SK-N-MC (cell line): ENCODE measurements at places on chromosomes 3 and 15.

GRCh38 chr3:48500656-48501055, 3.3 kb downstream of the SHISA5 start:
- no peak for DNase-seq

GRCh38 chr3:46868287-46868686, 5.0 kb upstream of the MYL3 start:
- no peak for DNase-seq

- DNase-seq = no peak
Observed at GRCh38 chr3:193145248-193145647, 95.8 kb upstream of the PLAAT1 start.

DNA sequence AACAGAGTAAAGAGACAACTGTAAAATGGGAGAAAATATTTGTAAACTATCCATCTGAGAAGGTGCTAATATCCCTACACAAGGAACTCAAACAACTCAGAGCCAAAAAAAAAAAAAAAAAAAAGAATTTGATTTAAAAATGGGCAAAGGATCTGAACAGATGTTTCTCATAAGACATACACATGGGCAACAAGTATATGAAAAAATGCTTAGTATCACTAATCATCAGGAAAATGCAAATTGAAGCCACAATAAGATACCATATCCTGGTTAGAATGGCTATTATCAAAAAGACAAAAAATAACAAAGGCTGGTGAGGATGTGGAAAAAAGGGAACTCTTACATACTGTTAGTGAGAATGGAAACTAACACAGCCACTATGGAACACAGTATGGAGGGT, 36.2 kb downstream of the TXNRD3 start:
- peak; percentile 58 for DNase-seq

DNA sequence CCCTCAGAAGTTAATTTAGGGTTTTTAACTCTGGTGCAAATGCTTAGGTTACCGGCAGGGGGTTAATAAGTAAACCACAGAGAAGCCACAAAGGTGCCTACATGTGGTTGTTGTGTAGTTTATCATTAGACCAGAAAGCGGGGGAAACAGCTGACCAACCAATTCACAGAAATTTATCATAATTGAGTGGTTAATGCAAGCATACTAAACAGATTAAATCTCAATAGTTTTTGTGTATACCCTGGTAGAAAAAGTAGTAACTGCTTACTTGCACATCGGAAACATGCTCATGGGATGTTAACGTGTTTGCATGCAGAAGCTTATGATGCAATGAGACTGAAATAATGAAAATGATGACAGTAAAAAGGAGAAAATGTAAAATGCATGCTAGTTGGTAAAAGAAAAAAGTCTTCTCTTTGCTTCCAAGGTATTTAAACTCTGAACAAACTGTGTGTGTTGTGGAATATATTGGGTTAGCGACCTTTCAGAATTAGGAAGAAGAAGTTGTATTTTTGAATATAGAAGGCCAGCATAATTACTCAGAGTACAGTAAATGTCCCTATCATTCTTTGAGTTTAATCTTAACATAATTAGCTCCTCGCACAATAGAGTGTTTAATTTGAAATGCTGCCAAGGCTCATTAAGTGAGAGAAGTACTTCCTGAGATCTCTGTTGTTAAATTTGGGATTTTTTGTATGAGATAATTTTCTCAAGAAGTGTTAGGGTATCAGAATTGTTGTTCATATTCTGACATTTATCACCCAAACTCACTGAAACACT, 316.2 kb downstream of the PTPRG start:
- DNase-seq = no peak

GRCh38 chr3:105823149-105823867, 45.5 kb downstream of the CBLB start:
- DNase-seq = no peak

DNA sequence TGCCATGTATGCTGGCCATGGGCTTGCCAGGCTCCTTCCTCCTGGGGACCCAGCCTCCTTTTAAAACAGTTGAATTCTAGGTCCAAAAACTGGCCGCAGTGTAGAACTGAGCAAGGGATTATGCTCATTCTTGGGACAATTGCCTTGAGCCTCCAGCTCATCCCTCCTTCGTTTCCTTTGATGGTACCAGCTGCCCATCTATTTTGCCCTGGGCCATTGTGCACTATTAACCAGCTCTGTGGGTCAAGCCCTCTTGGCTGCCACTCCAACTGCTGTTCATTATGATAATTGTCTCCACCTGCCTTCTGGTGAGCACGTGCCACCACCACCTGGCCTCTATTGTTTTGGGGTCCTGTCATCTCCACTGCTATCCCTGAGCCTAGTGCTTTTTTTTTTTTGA, 75.8 kb upstream of the SYN2 start:
- DNase-seq = no peak

- DNase-seq = no peak
Observed at GRCh38 chr3:4313606-4314293, 10.6 kb downstream of the SETMAR start.

DNA sequence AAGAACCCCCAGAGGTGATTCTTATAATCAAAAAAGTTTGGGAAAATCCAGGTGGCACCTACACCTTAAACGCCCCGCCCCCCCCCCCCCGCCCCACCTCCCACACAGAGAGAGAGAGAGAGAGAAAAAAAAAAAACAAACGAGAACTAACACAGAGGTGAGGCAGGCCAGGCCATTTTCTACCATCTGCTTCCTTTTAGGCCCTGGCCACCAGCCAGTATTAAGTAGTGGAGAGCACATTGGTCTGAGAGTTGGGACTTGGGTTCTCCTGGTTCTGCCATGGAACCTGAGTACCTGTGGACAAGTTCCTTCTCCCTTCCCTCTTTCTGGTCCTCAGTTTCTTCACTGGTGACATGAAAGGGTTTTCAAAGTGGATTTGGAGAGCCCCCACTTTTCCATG, 60.6 kb downstream of the SLC6A11 start:
- DNase-seq = no peak

- no peak for DNase-seq
Observed at GRCh38 chr15:62291262-62291661, 126.2 kb upstream of the C2CD4B start.

DNA sequence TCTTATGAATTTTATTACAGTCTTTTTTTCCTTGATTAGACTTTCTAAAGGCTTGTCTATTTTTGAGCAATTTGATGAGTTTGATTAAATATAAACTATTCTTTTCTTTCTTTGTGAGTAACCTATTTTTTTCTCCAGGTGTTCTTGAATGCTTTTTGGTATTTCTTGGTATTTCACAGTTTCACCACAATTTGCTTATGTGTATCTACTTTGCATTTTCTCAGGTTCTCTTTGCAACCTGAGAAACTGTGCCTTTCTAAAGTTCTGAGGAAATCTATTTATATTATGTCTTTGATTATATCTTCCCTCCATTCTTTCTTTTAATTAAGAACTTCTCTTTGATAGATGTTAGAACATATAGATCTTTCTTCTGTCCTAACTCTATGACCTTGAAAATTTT, 117.1 kb upstream of the MLF1 start:
- DNase-seq = no peak

- DNase-seq = no peak
Observed at GRCh38 chr3:144364737-144365136, 393.1 kb downstream of the DIPK2A start.

GRCh38 chr15:95468820-95469219, 861.7 kb upstream of the NR2F2 start:
- DNase-seq = no peak

DNA sequence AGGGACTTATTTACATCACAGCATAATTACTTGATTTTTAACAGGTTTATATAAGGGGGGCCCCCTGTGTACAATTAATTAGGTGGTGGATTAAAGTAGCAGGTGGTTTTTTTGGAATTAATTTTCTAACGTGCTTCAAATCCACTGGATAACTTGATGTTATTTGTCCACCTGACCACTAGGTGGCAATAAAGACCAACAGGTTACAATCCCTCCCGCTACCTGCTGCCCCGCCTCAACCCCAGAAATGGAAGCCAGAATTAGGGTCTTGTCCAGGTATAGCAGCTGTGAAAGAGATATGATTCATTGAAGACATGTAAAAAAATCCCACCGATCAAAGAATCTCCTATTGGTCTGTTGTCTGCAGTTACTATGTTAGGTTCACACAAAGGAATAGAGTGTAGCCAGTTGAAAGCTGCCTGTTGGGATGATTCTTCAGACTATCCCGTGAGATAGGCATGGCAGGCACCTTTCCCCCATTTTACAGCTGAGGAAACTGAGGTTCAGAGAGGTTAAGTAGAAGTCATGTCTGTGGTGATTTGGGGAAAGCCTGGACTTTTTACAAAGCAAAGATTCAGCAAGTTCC, 44.0 kb downstream of the MFSD1 start:
- no peak for DNase-seq

GRCh38 chr15:101558221-101558941, 68.9 kb upstream of the PCSK6 start:
- no peak for DNase-seq

GRCh38 chr3:140384028-140384771, 293.7 kb upstream of the TRIM42 start:
- DNase-seq = no peak

DNA sequence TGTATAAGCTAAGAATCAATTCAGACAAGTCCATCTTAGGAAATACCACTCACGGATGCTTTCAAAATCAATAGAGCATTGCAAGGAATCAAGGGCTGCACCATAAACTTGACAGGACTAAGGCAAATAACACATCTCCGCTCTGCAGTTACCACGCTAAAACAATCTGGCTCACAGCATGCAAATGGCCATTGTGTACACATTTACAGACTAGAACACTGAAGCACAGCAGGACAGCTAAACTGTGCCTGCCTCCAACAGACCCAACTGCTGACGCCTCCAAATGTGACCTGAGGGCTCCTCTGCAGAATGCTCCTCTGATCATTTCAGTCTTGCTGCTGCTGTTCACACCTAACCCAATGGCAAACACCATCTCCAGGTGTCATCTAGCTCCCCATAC, 104.3 kb downstream of the MEX3B start:
- no peak for DNase-seq

DNA sequence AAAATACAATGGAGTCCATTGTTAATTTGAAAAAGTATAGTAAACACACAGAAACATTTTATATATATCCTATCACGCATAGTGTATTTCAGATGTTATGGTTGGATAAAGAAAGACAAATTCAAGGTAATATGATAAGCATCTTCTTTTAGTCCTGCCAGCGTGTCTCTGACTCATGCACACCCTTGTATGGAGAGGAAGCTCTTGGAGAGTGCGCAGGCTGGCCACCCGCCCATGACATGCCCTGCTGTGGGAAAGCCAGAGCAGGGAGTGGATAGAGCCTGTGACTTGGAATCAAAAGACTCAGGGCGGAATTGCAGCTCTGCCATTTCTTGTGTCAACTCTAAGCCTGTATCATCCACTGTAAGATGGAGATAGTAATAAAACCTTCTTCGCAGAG, 23.0 kb upstream of the COPG1 start:
- no peak for DNase-seq

- DNase-seq = no peak
Observed at GRCh38 chr15:66877477-66878271, 175.6 kb downstream of the SMAD6 start.

DNA sequence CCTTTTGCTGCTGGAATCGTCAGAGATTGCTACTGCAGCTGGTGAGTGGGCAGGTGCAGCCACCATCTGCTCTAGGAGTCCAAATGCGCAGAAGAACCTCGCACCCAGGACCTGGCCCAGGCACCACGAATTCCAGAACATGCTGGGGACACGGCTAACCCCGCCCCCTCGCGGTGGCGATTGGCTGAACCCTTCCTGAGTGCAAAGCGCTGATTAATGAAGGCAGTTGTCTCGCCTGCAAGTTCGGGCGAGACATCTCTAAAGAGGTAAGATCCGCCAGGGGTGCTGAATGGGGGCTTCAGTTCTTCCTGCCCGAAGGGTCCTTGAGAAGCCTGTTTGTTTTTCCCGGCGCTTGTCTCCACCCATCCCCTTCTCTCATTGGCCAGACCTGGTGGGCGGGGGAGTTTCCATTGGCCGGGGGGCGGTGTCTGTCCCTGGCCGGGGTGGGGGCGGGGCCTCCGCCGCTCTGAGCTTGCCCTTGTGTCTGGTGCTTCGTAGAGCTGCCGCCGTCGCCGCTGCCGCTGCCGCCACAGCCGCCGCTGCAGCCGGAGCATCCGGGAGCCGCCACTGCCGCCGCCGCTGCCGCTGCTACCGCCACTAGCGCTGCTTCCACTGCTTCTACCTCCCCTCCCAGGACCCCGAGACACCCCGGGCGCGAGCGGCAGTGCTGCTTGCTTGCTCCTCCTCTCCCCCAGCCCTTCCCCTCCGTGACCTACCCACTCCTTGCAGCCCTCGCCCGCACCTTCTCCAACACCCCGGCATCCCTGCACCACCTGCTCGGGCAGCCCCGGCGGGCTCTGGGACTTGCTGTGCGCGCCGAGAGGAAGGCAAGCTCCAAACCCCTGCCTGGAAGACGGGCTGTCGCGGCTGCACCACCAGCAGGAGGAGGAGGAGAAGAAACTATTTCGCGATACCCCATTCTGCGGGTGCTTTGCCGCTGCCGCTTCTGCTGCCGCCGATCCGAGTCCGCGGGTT, at the start of gene CADM2:
TSS of gene CADM2 (plus strand) at position 495 of the 975 bp plus-strand sequence.
- DNase-seq = no peak

GRCh38 chr15:42175671-42176070, 19.2 kb upstream of the PLA2G4F start:
- no peak for DNase-seq

DNA sequence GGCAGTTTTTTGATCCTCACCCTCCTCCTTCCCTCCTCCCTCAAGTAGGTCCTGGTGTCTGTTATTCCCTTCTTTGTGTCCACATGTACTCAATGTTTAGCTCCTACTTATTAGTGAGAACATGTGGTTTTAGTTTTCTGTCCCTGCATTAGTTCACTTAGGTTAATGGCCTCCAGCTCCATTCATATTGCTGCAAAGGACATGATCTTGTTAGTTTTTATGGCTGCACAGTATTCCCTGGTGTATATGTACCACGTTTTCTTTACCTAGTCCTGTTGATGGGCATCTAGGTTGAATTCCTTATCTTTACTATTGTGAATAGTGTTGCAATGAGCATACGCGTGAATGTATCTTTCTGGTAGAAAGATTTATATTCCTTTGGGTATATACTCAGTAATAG, 61.7 kb upstream of the FGF7 start:
- no peak for DNase-seq

- no peak for DNase-seq
Observed at GRCh38 chr3:111531446-111531845, 10.6 kb upstream of the CD96 start.

DNA sequence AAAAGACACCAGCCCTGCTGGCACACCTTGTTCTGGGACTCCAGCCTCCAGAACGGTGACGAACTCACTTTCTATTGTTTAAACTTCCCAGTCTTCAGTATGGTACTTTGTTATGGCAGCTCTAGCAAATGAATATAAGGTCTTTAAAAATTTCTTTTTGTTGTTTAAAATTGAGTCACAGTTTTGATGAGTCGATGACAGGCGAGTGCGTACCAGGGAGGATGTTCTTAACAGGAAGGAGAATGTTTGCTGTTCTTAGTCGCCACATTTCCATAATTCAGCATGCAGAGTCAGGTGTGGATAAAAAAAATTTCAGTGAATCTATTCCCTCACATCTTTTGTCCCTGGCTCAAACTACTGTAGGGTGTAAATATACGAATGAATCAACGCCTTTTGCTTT, 12.4 kb downstream of the DNASE1L3 start:
- DNase-seq = no peak

- DNase-seq = no peak
Observed at GRCh38 chr15:66803182-66803729, 101.2 kb downstream of the SMAD6 start.
